ENCODE measurements at places on chromosomes 16 and 17.

- DNase-seq, result no peak
These were observed 17.6 kb downstream of the OMG start for GRCh38 chr17:31279401-31279800.

GRCh38 chr16:86990451-86990850 is 326.7 kb downstream of the C16orf95 start:
- DNase-seq, result no peak

DNA sequence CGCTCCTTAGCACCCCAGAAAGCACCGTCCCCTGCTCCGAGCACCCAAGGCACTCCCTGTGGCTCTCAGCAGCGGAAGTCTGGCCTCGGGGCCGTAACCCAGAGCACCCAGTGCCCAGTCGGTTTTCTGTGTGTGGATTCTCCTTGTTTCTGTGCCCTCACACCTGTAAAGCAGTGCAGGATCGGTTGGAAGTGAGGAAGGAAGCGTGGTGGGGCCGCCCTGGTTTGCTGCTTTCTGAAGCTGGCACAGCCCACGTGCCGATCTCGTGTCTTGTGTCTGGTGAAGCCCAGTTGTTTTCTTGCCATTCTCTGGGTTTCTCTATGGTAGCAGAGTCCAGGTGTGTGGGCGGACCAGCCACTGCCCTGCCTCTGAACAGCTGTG is 3.7 kb downstream of the ACSF3 start:
- DNase-seq, result no peak

- peak; percentile 97 for DNase-seq
These were observed 28.3 kb downstream of the G6PC1 start for GRCh38 chr17:42928714-42929496.

GRCh38 chr16:1535391-1536291 is 2.2 kb downstream of the TMEM204 start:
- no peak for DNase-seq

DNA sequence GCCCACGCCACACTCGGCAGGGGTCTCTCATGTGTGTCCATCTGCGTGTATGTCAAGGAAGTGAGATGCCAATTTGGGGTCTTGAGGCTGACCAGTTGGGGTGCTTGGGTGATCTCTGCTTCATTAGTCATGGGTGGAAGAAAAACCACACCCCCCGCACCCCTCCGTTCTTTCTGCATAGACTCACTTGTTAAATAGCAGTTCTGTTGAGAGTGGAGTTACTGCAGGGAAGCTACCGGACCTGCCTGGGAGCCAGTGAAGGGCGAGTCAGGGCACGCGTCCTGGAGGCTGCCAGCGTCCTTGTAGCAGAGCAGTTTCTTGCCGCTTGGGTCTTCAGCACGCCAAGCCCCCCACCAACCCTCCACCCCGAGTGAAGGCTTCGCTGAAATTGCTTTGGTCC is 8.5 kb downstream of the SNN start:
- no peak for DNase-seq

DNA sequence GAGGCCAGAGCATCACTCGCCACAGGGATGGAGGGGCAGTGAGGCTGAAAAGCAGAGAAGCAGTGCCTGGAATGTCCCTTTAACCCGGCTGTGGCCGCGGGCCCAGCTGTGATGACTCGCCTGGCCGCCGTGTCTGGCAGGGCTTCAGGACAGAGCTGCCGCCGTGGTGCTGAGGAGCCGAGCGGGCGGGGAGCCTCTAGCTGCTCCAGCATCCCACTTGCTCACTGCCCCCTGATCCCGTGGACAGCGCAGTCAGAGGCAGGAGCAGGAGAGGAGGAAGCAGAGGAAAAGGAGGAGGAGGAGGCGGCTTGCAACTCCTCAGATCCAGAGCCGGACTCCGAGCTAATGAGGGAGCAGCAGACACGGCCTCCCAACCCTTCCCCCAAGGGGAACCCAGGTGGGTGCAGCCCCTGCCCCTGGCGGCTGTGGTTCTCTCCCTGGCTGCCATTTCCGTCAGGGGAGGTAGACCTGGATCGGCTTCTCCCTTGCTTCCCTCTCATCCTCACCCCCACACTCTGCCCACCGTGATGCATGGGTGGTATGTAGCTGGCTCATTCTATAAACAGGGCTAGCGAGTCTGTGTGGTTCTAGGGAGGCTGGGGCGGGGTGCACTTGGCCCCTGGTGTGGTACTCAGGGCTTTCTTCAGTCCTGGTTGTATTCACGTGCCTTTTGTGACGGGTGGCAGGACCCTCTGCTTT is 165.7 kb downstream of the CMIP start:
- no peak for DNase-seq

- DNase-seq, result peak; percentile 84
These were observed 3.7 kb downstream of the ARHGAP27 start for GRCh38 chr17:45428931-45429338.

DNA sequence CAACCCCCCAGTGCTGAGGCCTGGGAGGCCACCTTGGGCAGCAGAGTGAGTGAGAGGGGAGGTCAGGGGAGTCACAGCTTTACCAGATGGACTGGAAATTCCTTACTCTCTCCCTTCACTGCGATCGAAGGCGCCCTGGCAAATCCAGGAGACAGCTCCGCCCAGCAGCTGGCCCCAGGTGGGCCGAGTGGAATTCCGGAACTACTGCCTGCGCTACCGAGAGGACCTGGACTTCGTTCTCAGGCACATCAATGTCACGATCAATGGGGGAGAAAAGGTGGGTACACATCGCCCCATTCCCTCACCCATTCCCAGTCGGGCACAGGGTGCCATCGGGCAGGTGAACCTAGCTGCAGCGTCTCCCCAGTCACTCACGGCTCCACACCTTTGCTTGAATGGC is 91.6 kb downstream of the ABCC6 start:
- DNase-seq, result no peak

DNA sequence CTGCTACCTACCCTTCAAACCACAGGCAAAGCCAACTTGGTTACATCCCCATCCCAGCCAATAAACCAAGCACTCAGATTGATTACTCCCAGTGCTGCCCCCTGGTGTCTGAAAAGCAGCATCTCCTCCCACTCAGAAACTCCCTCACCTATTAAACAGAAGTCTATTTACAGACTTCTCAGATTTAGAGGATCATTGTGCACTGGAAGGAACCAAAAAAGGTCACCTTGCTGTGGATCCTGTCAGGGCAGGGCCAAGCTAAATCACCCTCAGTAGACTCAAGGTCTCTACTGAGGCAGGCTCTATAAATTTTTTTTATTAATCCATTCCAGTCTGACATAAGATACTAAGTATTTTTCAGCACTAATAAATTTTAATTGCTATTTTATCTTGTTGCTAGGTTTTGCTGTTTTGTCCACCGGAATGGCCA is 17.6 kb downstream of the HIGD1B start:
- peak; percentile 68 for DNase-seq

GRCh38 chr16:72664056-72664508 is 383.8 kb downstream of the ZFHX3 start:
- DNase-seq, result no peak

DNA sequence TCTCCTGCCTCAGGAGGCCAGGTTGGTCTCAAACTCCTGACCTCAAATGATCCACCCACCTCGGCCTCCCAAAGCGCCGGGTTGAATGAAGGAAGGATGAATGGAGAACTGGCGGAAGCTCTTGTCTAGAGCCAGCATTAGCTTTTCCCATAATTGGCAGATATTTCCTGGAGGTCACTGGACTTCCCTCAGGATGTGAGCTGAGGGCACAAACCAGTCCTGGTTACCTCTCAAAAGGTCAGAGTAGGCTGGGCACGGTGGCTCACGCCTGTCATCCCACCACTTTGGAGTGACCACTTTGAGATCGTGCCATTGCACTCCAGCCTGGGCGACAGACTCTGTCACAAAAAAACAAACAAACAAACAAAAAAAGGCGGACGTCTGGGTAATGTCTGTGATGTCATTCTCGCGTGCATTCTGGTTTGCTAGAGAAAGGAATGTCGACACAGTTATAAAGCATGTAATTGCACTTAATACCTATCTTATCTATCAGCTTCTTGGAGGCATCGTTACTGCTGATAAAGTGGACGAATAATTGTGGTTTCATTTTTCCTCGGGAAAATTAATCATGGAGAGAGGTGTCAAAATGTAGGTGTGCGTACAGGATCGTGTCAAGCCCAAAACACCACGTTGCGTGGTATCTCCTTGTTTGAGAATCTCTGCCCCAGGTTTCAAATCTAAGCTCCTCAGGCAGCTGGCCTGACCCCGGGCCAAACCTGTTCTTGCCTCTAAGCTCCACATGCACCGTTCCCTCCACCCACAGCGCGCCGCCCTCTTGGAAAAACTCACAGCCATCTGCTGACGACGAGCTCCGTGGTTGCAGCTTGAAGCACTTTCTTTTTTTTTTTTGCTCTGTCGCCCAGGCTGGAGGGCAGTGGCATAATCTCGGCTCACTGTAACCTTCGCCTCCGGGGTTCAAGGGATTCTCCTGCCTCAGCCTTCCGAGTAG is 6.4 kb upstream of the CRK start:
- peak; percentile 47 for DNase-seq

GRCh38 chr17:57210972-57211411 is 45.3 kb upstream of the MSI2 start:
- DNase-seq, result no peak

- peak; percentile 93 for DNase-seq
These were observed 120.9 kb downstream of the METRNL start for GRCh38 chr17:83200231-83200699.

GRCh38 chr16:22688930-22689329 is 125.0 kb upstream of the HS3ST2 start:
- no peak for DNase-seq

DNA sequence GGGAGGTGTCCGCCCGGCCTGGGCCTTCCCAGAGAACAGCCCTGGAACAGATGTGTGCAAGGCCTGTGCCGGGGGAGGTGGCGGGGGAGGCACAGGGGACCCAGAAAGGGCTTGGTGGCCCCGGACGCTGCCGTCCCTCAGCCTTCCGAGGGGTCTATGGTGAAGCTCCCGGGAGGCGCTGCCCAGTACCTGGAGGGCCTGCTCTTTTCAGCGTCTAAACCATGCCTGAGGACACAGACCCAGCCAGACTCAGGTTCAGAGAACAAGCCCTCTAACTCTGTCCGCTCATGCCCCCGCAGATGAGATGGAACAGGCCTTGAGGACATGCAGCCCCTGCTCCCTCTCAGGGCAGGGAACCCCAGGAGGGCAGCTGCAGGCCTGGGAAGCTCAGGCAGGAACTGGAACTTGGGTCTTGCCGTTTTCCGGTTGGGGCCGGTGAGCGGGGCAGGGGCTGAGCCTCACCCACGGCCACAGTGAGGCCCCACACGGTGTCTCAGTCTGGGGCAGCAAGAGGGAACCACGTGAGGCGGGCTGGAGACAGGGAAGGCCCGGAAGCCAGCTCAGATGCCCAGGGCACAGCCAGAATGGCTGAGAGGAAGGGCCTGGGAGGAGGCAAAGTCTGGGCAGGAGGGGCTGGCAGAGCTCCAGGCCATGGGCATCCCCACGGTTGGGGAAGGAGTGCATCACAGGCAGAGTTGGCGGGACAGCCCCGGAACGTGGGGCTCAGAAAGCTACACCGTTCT is 12.5 kb downstream of the SLC16A3 start:
- DNase-seq, result peak; percentile 91

GRCh38 chr17:78965491-78965924 is 14.2 kb downstream of the LGALS3BP start:
- DNase-seq, result no peak

GRCh38 chr16:49419862-49420261 is 46.3 kb downstream of the C16orf78 start:
- no peak for DNase-seq

GRCh38 chr17:11644265-11645212 is 46.3 kb downstream of the DNAH9 start:
- peak; percentile 51 for DNase-seq

- DNase-seq, result no peak
These were observed 2.5 kb downstream of the SGCA start for GRCh38 chr17:50168319-50168718.

GRCh38 chr17:56136301-56136700 is 17.0 kb upstream of the ANKFN1 start:
- peak; percentile 14 for DNase-seq

- peak; percentile 12 for DNase-seq
These were observed 7.1 kb upstream of the ZNF747 start for GRCh38 chr16:30541502-30542329.

GRCh38 chr17:33124871-33125551 is 133.4 kb downstream of the SPACA3 start:
- DNase-seq, result no peak

GRCh38 chr16:88853325-88853941 is 3.3 kb downstream of the GALNS start:
- DNase-seq, result peak; percentile 73

DNA sequence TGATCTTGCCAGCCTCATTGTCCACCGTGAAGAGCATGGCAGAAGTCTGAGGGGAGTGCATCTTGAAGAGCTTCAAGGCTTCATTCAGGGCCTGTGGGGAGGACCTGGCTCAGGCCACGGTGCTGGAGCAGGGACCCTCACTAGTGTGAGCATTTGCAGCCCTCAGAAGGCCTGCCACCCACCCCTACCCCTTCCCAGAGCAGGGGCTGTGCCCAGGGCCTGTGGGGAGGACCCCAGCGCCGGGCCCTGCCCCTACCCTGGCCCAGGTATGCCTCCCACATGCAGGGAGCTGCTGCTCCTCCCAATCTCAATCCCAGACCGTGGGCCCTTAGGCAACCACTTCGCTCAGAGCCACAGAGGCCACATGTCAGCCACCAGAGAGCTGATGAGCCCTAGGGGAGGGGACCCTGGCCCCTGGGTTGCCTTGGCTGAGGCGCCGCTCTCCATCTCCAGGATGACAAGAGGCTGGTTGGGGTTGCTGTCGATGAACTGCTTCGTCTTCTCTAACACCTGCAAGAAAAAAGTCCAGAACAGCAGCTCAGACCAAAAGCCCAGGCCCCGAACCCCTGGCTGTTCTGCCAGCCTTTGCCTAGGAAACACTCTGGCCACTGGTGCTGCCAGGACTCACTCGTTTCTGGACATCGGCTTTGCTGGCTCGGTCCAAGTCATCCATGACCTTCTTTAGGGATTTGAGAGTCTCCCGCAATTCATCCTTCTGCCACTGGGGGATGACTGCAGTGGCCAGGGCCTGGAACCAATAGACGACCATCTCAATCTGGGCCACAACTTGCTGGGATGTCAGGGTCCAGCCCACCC is 1.8 kb upstream of the EXOSC6 start:
- DNase-seq, result peak; percentile 41

DNA sequence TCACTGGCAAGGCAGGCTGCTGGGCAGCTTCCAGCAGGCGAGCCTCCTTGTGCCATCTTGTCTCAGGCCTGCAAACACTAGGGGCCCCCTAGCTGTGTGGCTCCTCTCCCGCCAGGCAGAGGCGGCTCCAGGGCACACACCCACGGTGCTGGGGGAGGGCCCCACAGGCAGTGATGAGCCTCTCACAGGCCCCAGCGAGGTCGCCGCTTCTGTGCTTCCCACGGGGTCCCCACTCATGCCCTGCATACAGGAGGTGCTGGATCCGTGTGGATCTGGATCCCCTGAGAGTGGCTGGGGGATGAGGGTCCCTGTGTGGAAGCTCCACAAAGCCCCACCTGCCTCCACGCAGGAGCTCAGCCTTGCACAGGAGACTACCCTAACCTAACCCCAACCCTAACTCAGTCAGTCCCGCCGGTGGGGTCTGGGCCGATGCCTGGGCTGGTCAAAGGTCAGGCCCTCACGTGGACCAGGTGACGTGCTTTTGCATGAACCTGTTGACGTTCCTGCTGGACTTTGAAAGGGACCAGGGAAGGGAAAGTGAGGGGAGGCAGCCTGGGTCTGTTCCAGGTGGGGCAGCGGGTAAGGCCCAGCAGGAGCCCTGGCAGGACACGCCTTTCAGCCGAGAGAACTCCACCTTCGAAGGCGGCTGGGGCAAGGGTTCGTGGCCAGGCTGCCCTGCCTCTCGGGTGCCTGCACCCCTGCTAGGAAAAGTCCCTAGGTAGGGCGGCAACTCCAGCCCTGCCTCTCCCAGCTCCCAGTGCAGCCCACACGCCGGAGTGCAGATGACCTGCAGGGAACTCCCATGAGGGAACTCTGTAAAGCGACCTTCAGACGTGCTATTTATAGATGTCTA is 5.2 kb downstream of the SECTM1 start:
- no peak for DNase-seq

All from inflammatory macrophage treated with lipopolysaccharide for 4 hours (primary cell).